Mucosa of gallbladder (tissue), 1 donor: ENCODE measurements at places on chromosomes 3 and 15.

GRCh38 chr3:45580112-45580765 lies 14.3 kb upstream of the LIMD1 start:
- no peak for DNase-seq

- DNase-seq: peak; percentile 26
Measured at GRCh38 chr3:161914703-161915417, 418.3 kb downstream of the OTOL1 start.

GRCh38 chr3:159813822-159814531 lies 174.7 kb upstream of the IL12A start:
- no peak for DNase-seq

DNA sequence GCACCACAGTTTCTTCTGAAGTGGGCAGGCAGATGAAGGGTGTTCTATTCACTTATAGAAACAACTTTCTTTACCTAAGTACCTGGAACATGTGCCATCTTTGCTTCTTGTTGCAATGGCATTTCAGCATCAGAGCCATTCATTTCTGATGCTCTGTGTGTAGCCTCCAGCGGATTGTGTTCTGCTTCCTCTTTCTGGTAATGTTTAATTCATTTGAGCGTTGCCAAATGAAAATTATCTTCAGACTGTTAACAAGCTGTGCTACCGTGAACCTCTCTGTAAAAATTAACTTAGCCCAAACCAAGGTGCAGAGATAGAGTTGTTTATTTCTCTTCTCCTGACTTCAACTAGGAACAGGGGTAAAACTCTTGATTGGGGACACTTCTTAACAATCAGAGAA lies 302.0 kb downstream of the EDEM1 start:
- peak; percentile 30 for DNase-seq

DNA sequence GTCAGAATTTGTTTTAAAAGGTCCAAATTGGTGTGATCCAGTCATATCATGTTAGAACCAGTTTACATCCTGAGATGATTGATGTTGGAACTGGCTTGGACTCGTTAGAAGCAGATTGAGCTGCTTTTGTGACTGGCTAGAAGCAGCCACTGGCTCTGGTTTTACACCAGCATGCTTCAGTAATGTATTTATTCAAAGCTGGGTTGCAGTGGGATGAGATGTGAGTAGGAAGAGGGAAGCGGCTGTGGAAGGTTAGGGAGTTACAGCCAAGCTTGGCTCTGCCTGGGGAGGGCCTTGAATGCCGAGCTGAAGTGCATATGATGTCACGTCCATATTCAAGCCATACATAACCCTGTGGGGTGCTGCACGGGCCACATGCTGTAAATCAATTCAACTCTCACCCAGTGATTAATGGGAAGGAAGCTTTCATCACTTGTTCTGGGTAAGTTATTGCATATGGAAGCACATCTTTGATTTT lies 104.0 kb upstream of the SMAD3 start:
- no peak for DNase-seq

DNA sequence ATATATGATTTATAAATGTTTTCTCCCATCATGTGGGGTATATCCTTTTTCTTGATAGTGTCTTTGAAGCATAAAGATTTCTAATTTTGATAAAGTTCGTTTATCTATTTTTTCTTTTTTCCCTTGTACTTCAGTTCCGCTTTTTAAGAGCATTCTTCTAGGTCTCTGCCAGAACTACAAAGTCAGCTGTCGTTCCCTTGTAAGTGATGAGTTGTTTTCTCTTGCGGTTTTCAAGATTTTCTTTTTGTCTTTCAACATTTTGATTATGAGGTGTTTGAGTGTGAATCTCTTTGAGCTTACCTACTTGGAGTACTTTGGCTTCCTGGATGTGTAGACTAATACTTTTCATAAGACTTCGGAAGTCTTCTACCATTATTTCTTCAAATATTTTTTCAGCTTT lies 9.3 kb upstream of the PRICKLE2 start:
- no peak for DNase-seq

DNA sequence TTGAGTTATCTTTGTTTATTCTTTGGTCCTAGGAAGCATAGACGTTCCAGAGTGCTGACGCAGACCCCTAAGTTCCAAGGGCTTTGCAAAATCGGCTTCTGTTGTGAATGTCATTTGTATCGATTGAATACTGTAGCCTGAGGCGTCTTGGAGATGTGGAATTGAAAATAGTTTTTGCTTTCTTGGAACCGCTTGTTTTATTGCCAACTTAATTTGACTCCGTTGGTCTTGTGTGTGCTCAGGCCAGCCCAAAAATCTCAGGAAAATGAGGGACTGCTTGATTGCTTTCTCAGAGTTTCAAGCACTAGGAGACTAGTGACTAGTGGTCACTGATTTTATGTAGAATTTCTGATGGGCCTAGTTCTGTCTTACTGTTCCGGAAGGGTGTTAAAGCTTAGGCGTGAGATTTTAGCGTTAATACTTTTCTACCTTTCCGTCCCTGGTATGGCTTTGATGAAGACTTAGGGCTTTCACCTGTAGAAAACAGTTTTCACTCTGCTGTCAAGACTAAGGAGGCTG lies 263 bp upstream of the UTS2B start:
- peak; percentile 21 for DNase-seq

- no peak for DNase-seq
Measured at GRCh38 chr3:46900007-46900292, 22.4 kb downstream of the PTH1R start.

- DNase-seq: no peak
Measured at GRCh38 chr3:47578119-47578632, 489 bp downstream of the CSPG5 start.

- DNase-seq: no peak
Measured at GRCh38 chr3:197149-197827, 725 bp downstream of the CHL1 start.

DNA sequence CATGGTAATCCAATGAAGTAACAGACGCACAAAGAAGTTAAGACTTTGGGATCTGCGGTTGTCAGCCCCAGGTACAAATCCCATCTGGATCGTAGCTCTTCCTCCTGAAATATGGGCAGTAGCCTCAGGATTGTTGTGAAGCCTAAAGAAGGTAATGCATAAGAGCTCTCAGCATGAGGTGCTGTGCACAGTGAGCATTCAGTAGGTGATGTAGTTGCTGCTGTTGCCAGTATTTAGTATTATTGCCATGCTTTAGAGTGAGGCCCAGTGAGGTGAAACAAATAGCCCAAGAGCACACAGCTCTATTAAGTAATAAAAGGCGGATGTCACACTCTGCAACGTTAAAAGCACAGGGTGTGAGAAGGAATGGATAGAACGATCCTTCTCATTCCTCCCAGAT lies 225.7 kb downstream of the GABRG3 start:
- DNase-seq: no peak
